ENCODE measurements at places on chromosomes 3 and 15.

GRCh38 chr3:107269136-107269535 lies 108.1 kb upstream of the CCDC54 start:
- DNase-seq = no peak

- peak; percentile 39 for DNase-seq
Measured at GRCh38 chr15:74723754-74724334, 1.5 kb downstream of the CYP1A1 start.

DNA sequence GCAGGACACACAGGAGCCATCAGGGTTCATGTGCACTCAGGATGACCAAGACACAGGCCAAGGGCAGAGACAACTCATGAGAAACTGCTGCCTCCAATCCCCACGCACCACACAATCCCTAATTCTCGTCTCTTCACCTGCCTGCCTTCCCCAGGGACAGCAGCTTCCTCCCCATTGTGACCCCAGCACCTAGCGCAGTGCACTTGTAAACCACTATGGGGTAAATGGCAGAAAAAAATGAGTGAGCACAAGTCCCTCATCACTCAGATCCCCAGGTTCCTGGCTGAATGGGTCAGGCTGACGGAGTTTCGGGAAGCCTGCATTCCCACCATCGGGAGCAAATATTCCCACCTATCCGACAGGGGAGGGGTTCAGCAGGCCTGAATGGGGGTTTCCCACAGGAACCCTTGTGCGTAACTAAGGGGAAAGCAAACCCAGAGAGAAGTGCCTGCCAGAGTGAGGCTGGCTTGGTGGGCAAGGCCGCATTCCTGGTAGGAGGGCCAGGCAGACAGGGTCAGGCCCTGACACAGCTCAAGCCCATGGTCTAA lies 18.8 kb downstream of the PLXNB1 start:
- no peak for DNase-seq

DNA sequence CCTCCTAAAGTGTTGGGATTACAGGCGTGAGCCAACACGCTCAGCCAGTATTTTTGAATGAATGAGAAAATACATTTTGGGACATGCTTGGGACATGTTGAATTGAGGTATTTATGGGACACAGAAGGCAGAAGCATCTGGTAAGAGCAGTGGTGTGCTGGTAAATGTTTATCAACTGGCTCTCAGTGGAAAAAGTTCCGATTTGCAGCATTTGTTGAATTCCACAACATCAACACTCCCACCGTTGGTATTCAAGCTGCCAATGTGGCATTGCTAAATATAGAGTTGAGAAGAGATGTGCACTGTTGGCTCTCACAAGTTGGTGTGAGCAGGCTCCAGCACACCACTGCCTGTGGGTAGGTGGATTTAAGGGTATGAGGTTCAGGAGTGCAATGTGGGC lies 35.8 kb upstream of the LRRFIP2 start:
- DNase-seq = no peak

GRCh38 chr3:193053046-193053435 lies 135.4 kb upstream of the MB21D2 start:
- DNase-seq = no peak

DNA sequence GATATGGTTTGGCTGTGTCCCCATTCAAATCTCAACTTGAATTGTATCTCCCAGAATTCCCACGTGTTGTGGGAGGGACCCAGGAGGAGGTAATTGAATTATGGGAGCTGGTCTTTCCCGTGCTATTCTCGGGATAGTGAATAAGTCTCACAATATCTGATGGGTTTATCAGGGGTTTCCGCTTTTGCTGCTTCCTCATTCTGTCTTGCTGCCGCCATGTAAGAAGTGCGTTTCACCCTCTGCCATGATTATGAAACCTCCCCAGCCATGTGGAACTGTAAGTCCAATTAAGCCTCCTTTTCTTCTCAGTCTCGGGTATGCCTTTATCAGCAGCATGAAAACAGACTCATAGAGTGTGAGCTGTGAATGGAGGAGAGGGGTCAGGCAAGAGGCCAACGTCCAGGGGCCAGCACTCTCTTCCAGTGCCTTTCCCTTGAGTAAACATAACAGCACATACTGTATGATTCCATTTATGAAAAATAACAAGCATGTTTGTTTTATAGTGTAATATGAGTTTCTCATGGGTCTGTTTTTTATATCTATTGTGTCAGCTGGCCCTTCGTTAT lies 16.3 kb upstream of the LCTL start:
- DNase-seq = no peak

- no peak for DNase-seq
Measured at GRCh38 chr3:79385211-79385610, 382.6 kb downstream of the ROBO1 start.

- DNase-seq = no peak
Measured at GRCh38 chr15:101504373-101504772, 14.9 kb upstream of the PCSK6 start.

- DNase-seq = no peak
Measured at GRCh38 chr3:177569875-177570657, 372.8 kb upstream of the TBL1XR1 start.

- DNase-seq = no peak
Measured at GRCh38 chr15:83289160-83289559, 4.7 kb upstream of the BNC1 start.

GRCh38 chr3:49119439-49119838 lies 1.2 kb downstream of the USP19 start:
- DNase-seq = no peak

DNA sequence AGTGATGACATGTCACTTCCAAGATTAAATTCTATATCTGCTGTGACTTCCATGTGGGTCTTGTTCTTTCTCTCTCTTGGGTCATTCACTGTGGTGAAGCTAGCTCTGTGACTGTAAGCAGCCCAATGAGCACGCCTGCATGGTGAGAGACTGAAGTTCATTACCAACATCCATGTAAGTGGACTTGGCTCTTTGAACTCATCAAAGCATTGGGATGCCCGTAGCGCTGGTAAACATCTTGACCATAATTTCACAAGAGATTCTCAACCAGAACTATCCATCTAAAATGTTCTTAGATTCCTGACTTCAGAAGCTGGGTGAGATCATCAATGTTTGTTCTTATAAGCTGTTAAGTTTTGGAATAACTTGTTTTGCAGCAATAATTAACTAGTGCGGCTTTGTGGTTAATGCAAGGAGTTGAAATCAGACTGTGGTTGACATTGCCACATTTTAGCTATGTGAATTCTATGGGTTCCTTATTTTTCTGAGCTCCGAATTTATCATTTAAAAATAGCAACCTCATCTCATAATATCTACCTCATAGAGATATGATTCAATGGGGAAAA lies 31.6 kb upstream of the LRRC3B start:
- DNase-seq = no peak

DNA sequence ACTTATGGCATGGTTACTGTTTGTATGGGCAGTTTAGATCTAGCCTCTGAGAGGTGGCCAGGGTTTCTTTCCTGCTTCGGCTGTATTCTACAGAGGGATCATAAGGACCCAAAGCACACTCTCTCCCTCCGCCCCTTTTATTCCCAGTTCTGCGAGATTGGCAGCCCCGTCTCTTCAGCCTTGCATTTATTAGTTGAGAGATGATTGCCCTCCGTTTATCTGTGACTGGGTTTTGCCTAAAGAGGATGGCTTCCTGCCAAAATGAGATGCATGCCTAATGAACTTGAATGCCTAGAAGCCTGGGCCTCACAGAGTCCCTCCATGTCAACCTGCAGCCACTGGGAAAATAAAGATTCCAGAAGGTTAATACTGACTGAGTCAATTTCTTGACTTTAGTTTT lies 97.1 kb upstream of the CHL1 start:
- DNase-seq = peak; percentile 18

DNA sequence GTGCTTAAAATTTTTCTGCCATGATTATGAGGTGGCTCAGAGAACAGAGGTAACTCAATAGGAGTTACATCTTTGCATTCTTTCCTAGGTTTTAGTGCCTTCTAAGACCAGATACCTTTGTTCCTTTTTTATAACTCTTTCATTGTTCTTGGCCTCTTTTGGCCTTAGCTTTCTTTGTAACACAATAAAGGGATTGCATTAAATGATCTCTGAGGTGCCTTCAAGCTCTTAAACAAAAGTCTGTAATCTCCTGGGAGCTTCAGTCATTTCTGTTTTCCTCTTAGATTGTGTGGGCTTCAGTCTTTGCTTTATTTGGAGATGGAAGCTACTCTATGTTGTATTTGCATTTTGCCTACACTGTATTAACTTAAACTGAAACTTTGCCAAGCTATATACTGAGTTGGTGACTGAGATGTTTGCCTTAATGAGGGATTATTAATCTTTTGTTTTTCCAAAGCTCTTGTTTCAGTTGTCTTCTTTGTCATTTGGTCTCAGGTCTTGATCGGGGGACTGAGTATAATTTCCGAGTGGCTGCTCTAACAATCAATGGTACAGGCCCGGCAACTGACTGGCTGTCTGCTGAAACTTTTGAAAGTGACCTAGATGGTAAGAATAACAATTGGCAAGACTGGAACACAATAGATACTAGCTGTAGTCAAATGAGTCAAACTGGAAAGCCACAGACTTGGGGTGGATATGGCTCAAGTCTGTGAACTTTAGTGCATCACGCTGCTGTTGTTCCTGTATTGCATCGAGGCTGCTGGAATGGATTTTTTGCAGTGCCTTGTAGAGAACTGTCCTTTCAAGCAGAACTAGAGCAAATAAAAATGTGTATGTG lies 110.3 kb downstream of the HCN4 start:
- DNase-seq = no peak

- no peak for DNase-seq
Measured at GRCh38 chr3:146334151-146334550, 83.2 kb upstream of the PLSCR4 start.

DNA sequence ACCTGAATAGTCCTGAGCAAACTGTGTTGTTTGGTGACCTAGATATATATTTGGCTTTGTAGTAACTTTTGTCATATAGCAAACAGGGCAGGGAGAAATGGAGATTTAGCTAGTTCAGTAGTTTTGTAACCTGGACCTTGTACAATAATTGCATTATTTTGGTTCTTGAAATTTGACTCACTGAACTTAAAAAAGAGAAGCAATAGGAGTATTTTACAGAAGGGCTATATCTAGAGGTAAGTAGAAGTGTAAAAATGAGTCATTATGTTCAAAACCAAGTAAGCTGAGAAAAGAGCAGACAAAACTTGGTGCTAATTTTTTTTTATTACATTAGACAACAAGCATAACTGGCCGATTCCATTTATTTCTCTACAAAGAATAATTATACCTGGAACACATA lies 505.4 kb downstream of the ZIC1 start:
- no peak for DNase-seq

GRCh38 chr15:91706322-91707032 lies 147.0 kb upstream of the SLCO3A1 start:
- peak; percentile 42 for DNase-seq

DNA sequence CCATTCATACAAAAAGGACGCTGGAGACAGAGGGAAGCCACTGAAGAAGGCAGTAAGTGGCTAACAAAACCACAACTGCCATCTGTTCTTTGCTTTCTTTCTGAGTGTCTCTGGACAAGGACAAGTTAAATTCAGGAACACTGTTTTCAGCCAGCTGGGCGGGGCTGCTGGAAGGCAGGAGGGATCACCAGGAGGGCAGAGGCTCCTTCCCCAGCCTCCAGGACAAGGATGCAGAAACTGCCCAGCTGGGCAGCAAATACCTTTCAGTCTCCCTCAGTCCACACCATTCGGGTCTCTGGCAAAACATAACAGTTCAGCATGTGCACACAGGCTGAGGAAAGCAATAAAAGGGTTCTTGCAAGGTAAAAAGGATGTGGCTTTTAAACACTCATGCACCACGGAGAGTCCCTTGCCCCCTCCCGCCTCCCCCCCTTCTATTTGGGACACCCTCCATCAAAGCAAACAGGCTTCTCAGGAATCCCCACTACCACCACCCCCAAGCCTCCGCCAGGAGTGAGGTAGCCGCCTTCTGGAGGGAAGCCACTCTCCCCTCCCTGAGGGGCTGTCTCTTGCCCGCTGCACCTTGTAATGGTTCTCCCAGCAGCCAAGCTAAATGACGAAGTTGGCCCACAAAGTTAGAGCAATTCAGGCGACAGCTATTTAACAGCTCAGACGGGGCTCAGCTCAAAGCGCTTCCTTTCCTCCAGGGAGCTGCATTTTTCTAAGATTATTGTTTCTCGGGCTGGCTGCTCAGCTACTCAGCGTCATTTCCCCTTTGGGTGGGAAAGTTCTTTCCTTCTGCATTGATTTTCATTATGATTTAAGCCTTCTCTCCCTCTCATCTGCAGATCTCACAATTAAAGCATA lies 3.8 kb downstream of the HEG1 start:
- DNase-seq = no peak

GRCh38 chr15:101494251-101494796 lies 4.8 kb upstream of the PCSK6 start:
- no peak for DNase-seq

DNA sequence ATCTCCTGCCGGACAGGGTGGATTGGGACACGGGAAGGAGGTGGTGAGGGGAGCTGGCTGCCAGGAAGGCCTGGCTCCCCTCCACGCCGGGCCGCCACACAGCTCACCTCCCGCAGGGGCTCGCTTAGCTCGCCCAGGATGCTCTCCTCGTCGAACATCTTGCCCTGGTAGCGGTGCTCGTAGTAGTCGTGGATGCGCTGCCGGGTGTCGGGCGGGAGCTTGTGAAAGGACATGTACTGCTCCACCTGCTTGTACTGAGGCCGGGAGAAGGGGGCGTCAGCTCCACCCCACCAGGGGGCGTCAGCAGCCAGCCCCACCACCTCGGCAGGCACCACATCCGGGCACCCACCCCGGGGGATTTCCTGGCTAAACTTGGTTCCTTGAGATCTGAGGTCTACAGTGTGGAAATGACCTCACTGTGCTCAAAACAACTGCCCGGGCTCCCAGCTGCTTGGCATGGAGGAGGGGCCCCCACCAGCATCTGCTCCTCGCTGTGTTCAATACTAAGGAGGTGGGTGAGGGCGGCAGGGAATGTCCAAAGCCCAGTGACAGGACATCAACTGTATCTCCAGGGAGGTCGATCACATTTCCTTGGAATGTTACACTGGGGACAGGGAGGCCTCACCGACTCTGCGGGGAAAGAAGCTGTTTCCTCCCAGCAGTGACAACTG lies 43.4 kb downstream of the HCN4 start:
- no peak for DNase-seq

- DNase-seq = no peak
Measured at GRCh38 chr3:178318340-178318739, 217.9 kb upstream of the KCNMB2 start.

- no peak for DNase-seq
Measured at GRCh38 chr3:46923559-46924350, 46.2 kb downstream of the PTH1R start.

GRCh38 chr3:134039161-134039862 lies 9.6 kb upstream of the SLCO2A1 start:
- no peak for DNase-seq

- no peak for DNase-seq
Measured at GRCh38 chr3:120604784-120605183, 8.6 kb downstream of the NDUFB4 start.
